ENCODE measurements at places on chromosomes 1 and 21.
A peak's percentile ranks its signal among the peaks of the same experiment; 100 is the strongest.

GRCh38 chr1:207333009-207333600, 11.6 kb downstream of the CD55 start:
- no peak for DNase-seq

DNA sequence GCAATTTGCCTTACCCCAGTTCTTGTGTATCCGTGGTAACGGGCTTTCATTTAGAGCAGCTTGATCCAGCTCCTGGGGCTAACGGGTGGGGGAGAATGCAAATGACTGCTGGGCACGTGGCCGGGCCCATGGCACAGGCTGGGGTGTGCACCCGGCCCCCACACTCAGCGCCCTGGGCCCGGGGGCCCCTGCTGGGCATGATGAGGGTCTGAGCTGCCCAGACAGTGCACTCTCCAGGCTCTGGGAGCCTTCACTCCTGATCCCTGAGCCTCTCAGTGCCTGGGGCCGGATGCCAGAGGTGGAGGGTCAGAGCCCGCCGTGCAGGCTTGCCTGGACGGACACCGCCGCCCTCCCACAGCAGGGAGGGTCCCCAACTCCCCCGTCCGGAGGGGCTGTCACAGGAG, 20.1 kb upstream of the PEX10 start:
- no peak for DNase-seq

DNA sequence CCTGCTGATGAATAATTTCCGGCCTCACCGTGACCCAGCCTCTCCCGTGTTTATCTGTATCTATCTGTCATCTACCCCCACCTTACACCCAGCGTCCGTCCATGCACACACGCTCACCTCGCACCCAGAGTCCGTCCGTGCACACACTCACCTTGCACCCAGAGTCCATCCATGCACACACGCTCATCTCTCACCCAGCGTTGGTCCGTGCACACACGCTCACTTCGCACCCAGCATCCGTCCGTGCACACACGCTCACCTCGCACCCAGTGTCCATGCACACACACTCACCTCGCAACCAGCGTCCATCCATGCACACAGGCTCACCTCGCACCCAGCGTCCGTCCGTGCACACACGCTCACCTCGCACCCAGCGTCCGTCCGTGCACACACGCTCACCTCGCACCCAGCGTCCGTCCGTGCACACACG, 25.0 kb upstream of the COL18A1 start:
- DNase-seq: no peak

- DNase-seq: peak; percentile 94
Observed at GRCh38 chr1:84260852-84261518, 40.5 kb upstream of the SAMD13 start.

GRCh38 chr1:232109391-232109790, 482.8 kb downstream of the DISC1 start:
- DNase-seq: no peak

DNA sequence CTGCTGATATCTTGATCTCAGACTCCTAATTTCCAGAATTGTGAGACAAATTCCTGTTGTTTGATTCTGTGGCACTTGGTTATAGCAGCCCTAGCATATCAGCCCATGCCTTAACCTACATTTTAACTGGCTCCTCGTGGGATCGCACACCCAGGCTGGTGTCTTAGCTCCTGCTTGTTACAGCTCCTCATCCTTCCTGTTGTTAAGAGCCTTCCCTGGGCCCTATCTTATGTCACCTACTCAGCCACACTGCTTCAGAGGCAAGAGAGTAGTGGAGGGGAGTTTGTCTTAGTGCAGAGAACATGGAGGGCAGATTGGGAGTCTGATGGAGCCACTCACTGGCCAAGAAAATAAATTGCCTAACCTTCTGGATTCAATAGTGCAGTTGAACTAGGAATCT, 131.0 kb downstream of the ROR1 start:
- DNase-seq: no peak

- DNase-seq: no peak
Observed at GRCh38 chr1:10510520-10511493, 36.1 kb downstream of the PEX14 start.

DNA sequence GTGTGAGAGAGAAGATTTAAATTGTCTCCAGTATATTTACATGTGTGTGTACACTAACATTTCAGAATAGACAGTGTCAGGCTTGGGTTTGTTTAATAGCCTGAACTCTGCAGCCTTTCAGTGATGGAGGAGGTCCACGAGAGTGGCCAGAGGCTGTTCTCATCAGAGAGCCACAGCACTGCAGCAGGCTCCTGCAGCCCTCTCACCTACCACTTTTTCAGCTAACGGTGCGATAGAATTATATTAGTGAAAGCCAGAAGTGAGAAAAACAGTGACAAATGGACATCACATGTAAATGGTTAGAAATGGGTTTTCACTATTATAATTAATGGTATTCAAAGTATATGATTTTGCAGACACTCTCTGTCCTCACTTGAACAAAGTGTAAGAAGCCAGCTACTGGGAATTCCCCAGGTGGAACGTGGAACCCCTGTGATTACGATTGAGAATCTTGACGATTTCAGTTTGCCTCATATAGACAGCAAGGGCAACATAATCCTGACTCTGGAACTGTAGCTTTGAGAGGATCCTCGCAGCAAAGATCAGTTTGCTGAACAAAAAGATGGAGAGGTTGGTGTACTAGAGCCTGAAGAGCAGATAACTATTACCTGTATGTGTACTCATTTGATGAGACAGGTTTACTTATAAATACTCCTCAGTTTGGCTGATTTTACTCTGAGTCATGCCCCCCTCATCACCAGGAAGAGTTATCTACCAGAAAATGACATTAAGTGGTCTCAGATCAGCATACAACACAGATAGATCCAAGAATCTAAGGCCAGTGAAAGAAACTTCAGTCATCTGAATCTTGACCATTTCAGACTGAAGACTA, 31.4 kb downstream of the IFI16 start:
- DNase-seq: no peak

DNA sequence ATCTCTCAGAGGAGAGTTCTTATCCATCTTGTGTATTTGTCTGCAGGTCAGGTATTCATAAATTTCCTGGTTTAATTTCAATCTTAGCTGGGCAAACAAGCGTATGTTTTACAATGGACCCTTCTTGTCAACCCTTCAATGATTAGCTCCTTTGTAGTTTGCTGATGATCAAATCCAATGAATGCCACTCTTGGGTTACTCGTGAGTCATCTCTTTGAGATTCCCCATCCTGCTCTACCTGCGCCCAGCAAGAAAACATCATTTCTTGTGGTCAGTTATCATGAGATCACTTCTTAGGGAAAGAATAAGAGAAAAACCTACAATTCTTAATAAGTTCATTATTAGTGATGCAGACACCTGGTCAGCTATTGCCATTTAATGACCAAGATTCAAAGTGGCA, 572.3 kb upstream of the PKN2 start:
- DNase-seq: no peak

DNA sequence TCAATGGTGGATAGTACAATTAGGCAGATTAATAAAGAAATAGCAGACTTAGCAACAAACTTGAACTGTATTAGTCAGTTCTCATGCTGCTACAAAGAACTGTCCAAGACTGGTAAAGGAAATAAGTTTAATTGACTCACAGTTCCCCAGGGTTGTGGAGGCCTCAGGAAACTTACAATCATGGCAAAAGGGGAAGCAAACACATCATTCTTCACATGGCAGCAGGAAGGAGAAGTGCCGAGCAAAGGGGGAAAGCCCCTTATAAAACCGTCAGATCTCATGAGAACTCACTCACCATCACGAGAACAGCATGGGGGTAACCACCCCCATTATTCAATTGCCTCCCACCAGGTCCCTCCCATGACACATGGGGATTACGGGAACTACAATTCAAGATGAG, 27.1 kb upstream of the PDE4B start:
- DNase-seq: no peak
